ENCODE measurements at places on chromosomes 13 and 19.

DNA sequence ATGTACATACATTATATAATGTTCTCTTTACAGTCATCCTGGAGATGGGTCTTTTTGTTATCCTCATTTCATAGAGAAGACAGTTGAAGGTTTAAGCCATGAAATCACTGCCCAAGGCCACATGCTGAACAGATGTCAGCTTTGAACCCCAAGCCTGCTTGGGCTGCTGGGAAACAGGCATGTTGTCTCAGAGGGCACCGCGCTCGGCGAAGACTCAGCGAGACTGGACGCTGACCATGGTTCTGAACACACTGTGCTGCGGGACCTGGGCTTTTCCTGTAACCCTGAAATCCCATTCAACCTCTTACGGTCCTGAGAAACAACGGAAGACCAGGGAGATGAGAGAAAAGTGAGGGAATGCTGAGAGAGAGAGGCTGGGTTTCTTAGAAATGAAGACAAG is 27.3 kb downstream of the LRFN3 start:
- DNase-seq = no peak

DNA sequence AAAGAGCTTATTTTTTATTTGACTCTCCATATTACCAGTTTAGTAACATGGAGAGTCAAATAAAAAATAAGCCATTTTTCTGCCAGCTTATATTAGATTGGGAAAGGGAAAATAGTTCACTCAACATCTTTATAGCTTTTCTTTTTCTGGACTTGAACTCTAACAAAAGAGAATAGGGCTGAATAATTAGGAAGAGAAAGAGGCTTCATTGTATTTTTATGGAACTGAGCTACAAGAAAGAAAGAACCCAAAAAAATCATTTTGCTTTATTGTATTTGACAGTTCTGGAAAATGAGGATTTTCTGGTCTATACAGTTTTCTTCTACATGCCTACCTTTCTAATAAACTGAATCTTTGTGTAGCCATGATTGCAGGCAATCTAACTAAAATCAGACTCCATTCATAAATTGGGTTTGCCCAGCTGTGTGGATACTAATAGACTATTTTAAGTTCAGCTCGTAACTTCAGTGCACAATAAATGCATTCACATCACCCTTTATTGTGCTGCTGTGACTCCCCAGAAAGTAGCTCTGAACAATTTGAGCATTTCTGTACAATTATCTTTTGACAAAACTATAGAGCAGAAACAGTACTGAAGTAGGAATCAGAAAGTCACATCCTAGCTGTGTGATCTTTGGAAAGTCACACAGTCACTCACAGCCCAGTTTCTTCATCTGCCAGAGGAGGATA is 115.3 kb downstream of the STOML3 start:
- DNase-seq = no peak

GRCh38 chr19:7924241-7924640 is 1.7 kb downstream of the CTXN1 start:
- DNase-seq = no peak

GRCh38 chr19:50844296-50844935 is 10.3 kb upstream of the KLK3 start:
- DNase-seq = no peak

DNA sequence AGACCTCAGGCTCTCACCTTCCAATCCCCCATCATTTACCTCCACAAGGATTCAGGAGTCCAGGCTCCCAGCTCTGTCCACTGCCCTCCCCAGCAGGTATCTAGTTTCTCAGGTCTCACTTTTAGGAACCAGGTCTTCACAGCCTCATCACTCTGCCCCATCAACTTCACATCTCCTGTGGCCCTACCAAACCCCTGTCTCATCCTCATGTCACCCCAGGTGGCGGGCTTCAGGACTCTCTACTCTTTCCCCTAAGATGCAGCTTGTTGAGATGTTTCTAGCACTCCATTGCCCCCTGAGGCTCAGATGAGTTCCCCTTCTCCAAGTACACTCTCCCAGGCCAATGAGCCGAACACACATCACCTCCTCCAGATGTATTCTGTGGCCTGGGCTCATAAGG is 1.5 kb downstream of the PPFIA3 start:
- peak; percentile 49 for DNase-seq

DNA sequence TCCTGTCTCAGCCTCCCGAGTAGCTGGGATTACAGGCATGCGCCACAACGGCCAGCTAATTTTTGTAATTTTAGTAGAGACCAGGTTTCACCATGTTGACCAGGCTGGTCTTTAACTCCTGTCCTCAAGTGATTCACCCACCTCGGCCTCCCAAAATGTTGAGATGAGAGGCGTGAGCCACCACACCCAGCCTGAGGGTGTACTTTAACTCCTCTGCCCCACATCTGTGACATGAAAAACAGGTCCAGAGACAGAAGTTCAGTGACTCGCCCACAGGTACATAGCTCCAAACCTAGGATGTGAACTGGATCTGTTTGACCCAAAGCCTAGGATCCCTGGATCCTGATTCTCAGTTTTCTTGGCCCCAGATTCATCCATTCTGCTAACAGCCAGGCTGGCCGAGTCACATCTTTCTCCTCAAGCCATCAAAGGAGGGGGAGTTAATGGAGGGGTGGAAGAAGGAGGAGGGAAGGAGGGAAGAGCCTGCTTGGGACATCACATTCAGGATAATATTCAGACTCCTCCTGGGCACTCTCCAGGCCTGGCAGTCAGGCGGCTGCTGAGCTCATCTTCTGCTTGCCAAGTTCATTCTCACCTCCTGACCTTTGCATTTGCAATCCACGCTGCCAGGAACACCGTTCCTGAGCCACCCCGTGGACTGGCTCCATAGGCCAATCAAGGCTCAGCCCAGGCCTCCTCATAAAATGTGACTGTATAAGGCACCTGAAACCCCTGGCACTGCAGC is 3.1 kb downstream of the SPC24 start:
- no peak for DNase-seq

DNA sequence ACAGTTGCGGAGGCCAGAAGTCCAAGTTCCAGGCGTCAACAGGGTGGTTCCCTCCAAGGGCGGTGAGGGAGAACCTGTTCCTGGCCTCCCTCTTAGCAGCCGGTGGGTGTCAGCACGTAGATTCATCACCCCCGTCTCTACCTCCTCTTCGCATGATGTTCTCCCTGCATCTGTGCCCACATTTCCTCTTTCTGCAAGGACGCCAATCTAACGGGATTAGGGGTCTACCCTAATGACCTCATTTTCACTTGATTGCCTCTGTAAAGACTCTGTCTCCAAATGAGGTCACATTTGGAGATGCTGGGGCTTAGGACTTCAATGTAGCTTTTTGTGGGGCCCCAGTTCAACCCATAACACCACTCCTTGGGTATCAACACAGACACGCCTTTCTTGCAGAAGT is 38.5 kb downstream of the DPF1 start:
- no peak for DNase-seq

DNA sequence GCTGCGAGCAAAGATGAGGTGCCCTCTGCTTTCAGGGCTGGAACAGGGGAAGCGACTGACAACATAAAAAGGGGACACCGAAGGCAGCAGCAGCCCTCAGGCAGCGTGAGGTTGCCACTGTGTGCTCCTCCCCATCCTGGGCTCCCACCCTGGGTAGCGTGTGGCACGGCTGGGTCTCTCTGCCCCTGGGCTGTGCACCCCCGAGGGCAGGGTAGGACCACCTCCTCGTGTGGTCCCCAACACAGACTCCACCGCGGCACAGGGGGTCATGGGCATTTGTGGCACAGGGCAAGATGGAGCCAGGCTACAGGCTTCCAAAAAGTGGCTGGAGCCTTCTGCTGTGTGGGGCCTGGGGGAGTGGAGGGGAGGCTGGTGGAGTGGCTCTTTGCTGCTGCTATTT is 6.5 kb upstream of the RSPH6A start:
- no peak for DNase-seq

DNA sequence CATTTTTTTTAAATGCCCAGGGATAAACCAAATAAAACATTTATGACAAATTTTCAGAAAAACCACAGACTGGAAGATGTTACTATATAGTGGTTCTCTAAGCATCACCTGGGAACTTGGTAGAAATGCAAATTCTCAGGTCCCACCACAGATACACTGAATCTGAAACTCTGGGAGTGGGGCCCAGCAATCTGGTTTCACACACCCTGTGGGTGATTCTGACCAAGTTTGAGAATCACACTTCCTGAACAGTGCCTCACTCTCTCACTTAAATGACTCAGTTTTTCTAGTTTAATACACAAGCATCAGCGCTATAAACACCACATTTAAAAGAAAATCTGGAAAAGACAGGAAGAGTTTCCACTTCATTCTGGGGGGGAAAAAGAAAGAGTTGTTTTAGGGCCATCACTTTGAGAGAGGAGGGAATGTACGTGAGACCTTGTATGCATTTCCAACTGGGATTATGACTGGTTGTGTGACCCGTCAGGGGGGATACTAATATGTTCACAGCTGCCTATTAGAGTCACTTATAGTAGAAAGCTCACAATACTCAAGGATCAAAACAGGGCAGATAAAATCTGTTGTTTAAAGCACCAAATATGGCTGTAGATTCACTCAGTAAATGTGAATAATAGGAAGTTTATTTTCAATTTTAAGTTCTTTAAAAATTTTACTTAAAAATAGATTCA is 567.7 kb downstream of the GPC6 start:
- DNase-seq = no peak

GRCh38 chr19:1000095-1000494 is at the start of gene GRIN3B:
GRIN3B (plus strand) TSS chr19:1000419; CDS start chr19:1000438, 19 bp downstream.
- no peak for DNase-seq

DNA sequence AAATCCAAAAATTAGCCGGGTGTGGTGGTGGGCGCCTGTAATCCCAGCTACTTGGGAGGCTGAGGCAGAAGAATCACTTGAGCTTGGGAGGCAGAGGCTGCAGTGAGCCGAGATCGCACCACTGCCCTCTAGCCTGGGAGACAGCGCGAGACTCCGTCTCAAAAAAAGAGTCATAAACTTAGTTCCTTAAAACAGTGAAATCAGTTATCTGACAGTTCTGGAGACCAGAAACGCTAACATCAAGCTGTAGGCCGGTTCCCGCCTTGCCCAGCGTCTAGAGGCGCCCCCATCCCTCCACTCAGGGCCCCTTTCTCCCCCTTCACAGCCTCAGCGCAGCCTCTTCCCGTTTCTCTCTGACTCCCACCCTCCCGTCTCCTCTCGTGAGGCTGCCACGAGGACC is 11.9 kb downstream of the ADAT3 start:
- no peak for DNase-seq

- DNase-seq = peak; percentile 15
Measured at GRCh38 chr19:31676271-31677004, 327.2 kb upstream of the TSHZ3 start.

DNA sequence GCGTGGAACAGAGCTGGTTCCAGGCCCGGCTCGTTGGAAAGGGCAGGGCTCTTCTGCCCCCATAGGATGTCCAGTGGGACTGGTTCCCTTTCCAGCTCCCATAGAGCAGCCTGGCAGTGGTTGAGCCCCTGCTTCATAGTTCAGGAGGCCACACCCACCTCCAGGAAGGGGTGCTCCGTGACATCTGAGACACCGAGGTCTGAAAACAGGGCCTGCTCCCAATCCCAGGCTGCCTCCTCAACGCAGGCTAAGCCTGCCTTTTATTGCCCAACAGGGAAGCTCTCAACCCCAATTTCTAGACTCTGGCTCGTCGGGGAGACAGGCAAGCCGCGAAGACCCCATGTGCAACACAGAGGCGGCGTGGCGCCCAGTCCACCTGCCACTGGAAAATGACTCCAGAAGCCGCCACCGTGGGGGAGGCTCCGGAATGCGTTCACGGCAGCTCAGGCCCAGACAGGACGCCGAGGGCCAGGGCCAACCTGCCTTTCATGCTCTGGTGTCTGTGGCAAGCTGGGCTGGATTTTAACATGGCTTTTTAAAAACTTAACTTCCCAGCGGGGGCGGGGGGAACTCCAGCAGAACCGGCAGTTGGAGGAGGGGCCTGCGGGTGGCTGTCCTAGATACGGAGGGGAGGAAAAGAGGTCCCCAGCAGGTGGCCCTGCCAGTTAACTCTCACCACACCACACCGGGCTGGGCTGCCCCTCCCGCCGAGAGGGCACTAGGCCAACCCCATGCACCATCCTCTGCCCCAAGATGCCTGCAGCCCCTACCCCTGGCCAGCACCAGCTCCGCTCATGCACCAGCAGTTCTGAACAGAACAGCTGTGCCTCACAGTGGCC is 17.9 kb upstream of the TINCR start:
- DNase-seq = no peak

DNA sequence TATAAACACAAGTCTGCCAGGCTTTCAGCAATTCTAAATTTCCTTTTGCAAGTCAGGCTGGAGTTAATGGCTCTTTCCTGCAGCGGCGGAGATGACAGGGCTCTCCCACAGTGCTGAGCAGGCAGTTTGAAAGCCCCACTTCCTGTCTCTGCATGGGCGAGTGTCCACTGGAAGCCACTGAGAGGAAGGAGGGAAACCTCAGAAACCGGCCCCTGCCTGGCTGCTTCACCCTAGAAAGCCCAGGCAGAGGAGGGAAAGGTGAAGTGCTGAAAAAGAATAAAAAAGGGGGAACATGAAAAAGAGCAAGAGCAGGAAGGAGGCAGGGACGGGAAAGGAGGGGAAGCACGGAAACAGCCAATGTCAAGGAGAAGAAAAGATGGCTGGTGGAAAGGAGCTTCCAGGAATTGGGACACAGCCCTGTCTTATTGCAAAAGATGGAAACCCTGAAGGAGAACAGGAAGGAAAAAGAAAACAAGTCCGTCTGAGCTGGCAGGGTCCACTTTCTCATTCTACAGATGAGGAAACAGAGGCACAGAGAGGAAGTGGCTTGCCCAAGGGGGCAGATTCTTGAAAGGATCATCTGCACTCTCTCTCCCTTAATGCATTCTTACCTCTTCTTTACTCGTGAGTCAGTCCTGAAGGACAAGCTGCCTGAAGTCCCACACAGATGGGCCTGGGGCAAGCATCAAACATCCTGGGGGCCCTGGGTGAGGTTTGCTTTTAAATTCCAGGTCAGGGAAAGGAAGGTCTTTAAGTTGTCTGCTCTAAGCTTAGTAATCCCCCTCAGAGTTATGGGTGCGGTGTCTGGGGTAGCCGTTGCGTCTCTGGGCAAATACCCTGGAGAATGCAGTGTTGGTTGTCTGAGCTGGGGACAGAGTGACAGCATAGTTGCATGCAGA is 38.8 kb upstream of the ALOX5AP start:
- no peak for DNase-seq

DNA sequence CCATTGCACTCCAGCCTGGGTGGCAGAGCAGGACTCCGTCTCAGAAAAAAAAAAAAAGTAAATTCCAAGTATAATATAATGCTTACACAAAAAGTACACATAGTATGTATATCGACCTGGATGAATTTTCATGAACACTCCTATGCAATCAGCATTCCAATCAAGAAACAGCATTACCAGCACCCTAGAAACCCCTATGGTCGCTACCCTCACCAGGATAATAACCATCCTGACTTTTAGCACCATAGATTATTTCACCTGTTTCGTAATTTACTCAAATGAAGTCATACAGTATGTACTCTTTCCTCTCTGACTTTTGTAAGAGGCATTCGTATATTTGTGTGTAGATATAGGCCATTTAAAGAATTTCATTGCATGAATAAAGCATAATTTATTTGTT is 47.6 kb downstream of the PCDH8 start:
- no peak for DNase-seq

- DNase-seq = no peak
Measured at GRCh38 chr13:51879133-51879532, 17.4 kb downstream of the CCDC70 start.
